ENCODE measurements at places on chromosomes 12 and 14. TPM values are rescaled to one million over a fixed set of nuclear protein-coding genes. Genes with fewer than 3 reads are reported as not detected.

The DICER1 gene
- 17.1 TPM for polyA plus RNA-seq

The PMCH gene
- not detected for polyA plus RNA-seq

The TMEM179 gene
- polyA plus RNA-seq: not detected

The KTN1 gene
- polyA plus RNA-seq: 57.6 TPM

The INHBE gene
- 0.07 TPM for polyA plus RNA-seq

The SERPINA10 gene
- not detected for polyA plus RNA-seq

The TEAD4 gene
- polyA plus RNA-seq: 18.6 TPM

The GPR135 gene
- polyA plus RNA-seq: 0.28 TPM

The SLC10A1 gene
- not detected for polyA plus RNA-seq

The CCDC177 gene
- polyA plus RNA-seq: not detected

The PXN gene
- polyA plus RNA-seq: 166 TPM

The SLCO1B1 gene
- polyA plus RNA-seq: not detected

The SYNDIG1L gene
- polyA plus RNA-seq: not detected

The ARHGAP9 gene
- polyA plus RNA-seq: not detected

The PAPLN gene
- 5.3 TPM for polyA plus RNA-seq

The OR4K5 gene
- polyA plus RNA-seq: not detected

The MAPKAPK5 gene
- polyA plus RNA-seq: 38.7 TPM

The SPIC gene
- not detected for polyA plus RNA-seq

The KRT82 gene
- 0.01 TPM for polyA plus RNA-seq

The LAG3 gene
- polyA plus RNA-seq: 0.33 TPM

The KIF26A gene
- 0.02 TPM for polyA plus RNA-seq

The KRT6A gene
- 8,475 TPM for polyA plus RNA-seq

The ABCD4 gene
- polyA plus RNA-seq: 13.2 TPM

The SDS gene
- not detected for polyA plus RNA-seq
